ENCODE measurements at places on chromosomes 6 and 20. TPM values are rescaled to one million over a fixed set of nuclear protein-coding genes. Genes with fewer than 3 reads are reported as not detected.

GRM4 gene
- total RNA-seq, result 0.09 TPM

PPP1R16B gene
- 135 TPM for total RNA-seq

CD83 gene
- total RNA-seq, result 0.63 TPM

TRIM31 gene
- not detected for total RNA-seq

RIMS1 gene
- total RNA-seq, result 14.0 TPM

LRRC1 gene
- 5.7 TPM for total RNA-seq

HMGCLL1 gene
- under 0.01 TPM for total RNA-seq

GPR63 gene
- total RNA-seq, result 0.09 TPM

TNNC2 gene
- total RNA-seq, result not detected

TMEM170B gene
- total RNA-seq, result 1.1 TPM

BACH2 gene
- total RNA-seq, result 0.27 TPM

PERP gene
- 16.5 TPM for total RNA-seq

FAM83B gene
- not detected for total RNA-seq

PTK7 gene
- 24.6 TPM for total RNA-seq

CD24 gene
- total RNA-seq, result 2.7 TPM

SLC22A16 gene
- not detected for total RNA-seq

SMOC2 gene
- not detected for total RNA-seq

ERMARD gene
- 18.5 TPM for total RNA-seq

SLC23A2 gene
- 14.0 TPM for total RNA-seq

STX11 gene
- total RNA-seq, result 5.7 TPM

HDGFL1 gene
- total RNA-seq, result not detected

ZC3H12D gene
- total RNA-seq, result under 0.01 TPM

WFDC12 gene
- not detected for total RNA-seq

ZFP57 gene
- total RNA-seq, result 0.99 TPM

WRNIP1 gene
- total RNA-seq, result 50.1 TPM

Measured in endothelial cell of coronary artery (primary cell).